ENCODE measurements at places on chromosomes 2 and 18.

- DNase-seq: no peak
These were observed 41.1 kb downstream of the MRPS9 start for GRCh38 chr2:105078906-105079495.

DNA sequence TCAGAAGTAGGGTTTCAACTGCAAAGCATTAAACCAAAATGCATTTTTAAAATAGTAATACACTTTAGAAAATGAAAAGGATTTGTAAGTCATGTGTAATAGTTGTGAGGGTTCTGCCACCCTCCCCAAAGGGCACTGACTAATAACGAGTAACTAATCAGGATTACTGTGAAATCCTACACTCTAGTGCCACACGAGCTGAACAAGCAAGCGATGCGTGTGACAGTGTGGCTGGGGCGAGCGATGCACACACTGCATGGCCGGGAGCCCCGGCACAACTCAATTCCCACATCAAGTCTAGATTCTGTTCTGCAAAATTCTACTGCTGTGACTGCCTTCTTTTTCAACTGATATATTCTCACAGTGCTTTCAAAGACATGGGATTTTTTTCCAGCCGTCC lies 156.4 kb downstream of the SEPTIN10 start:
- DNase-seq: no peak

GRCh38 chr18:24249716-24250115 lies 110.9 kb downstream of the CABYR start:
- DNase-seq: no peak

- no peak for DNase-seq
These were observed 85.3 kb upstream of the ZNF397 start for GRCh38 chr18:35155398-35156117.

- no peak for DNase-seq
These were observed 103.2 kb downstream of the CTIF start for GRCh38 chr18:48641981-48642380.

DNA sequence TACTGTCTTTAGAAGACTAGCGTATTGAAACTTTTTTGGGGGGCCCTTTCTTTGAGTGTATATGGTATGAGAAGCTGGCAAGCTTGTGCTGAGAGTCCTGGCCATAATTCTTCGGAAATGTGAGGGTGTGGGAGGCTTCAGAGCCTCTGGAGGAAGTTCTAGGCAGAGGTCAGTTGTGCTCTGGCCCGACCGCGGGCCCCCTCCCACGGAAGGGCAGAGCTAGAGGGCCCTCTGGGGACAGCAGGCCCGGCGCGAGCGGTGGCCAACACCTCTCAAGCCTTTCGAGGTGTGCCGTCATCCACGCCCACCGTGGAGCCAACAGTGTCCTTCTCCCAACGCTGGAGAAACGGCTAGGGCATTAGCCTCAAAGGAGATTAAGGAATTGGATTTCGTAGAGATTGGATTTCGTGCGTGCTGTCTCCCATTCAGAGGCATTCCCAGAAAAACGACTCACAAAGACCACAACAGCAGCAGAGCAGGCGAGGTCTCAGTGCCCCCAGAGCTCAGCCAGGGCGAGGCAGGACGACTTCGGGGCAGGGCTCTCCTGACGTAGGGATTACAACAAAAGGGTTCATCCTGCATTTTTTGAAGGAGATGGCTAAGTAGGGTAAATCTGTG lies 2.2 kb upstream of the MTCL1 start:
- DNase-seq: no peak

GRCh38 chr2:24855726-24856125 lies 62.5 kb downstream of the CENPO start:
- DNase-seq: no peak

DNA sequence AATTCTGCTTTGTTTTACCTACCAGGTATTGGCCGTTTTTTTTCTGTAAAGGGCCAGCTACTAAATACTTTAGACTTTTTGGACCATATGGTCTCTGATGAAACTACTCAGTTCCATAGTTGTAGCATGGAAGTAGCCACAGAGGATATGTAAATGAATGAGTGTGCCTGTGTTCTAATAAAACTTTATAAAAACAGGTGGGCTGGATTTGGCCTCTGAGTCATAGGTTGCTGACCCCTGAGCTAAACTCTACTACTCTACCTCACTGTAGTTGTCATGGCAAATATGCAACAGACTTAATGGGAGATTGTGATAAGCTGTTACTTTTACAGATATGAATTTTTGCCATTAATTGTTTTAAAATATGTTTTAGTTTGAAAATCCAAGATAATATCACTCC lies 19.7 kb downstream of the CLIP4 start:
- DNase-seq: no peak

DNA sequence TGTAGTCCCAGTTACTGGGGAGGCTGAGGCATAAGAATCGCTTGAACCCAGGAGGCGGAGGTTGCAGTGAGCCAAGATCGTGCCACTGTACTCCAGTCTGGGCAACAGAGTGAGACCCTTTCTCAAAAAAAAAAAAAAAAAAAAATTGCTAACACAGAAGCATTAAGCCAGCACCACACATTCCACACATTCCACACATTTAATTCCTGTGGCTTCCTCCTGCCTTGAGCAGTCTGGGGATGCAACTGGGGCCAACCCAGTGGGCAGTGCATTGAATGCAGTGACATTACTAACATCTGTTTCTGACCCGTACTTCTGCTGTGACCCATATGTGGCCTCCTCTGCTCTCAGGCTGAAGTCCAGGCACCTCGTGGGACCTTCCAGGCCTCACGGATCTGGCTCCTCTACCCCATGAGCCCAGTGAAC lies 107.0 kb downstream of the BCL2L11 start:
- peak; percentile 36 for DNase-seq

- DNase-seq: no peak
These were observed 1095.1 kb upstream of the GYPC start for GRCh38 chr2:125560855-125561254.

DNA sequence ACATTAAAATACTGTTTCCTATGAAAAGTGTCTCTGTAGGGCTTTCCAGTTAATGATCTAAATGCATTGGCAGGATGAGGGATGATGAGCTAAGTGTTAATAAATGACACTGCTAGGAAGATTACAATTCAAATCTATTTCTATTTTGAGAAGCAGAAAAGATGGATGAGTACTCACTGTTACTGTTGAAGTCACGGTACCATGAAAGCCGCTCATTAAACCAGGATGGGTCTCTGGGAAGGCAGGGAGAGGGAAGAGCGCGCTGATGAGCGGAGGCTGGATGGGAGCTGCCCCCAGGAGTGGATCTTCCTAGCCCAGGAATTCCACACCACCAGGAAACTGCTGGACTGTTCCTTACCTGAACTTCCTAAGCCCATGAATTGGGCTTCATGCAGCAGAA lies 27.1 kb upstream of the TXNDC2 start:
- no peak for DNase-seq

GRCh38 chr18:69021211-69021805 lies 223.4 kb downstream of the CCDC102B start:
- DNase-seq: no peak

GRCh38 chr2:195049372-195050031 lies 607.5 kb upstream of the SLC39A10 start:
- DNase-seq: no peak

GRCh38 chr2:16096962-16097361 lies 156.6 kb downstream of the MYCN start:
- no peak for DNase-seq

DNA sequence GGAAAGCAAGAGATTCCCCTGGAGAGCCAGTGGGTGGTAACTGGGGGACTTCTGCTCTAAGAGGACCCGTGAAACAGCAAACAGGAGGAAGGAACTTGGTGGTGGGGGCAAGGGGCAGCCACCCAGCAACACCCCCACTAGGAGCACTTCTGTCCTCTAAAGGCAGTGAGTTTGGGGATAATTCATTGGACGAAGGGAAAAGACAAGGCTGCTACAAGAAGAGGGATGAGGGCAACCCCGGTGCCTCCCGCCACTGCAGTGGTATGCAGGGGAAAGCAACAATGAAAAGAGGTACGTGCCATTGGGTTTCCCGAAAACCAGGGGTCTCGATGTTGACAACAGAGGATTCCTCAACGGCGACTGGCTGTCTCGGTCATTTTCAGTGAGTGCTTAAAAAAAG lies 9.1 kb downstream of the RPL31 start:
- no peak for DNase-seq

GRCh38 chr2:63071664-63072063 lies 21.0 kb downstream of the OTX1 start:
- DNase-seq: no peak

- peak; percentile 75 for DNase-seq
These were observed 222.3 kb downstream of the SH3RF3 start for GRCh38 chr2:109351164-109351756.

DNA sequence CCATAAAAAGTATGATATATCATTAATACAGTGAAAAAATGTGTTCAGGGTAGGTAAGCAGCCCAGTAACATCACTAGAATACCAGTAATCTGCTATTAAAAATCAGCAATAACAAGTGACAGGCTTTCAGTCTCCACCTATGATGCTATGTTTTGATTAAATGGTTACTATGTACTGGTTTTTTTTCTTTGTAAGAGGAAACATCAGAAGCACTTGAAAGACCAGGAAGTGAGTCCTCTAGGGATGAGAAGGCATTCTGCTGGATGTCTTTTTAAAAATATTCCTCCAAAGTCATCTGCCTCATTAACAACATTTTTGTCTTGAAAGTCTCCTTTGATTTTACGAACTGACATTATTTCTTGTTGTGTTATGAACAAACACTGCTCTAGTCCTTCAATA lies 136.0 kb upstream of the FAM98A start:
- DNase-seq: peak; percentile 16
